ENCODE measurements at places on chromosomes 1 and 21.
A peak's percentile ranks its signal among the peaks of the same experiment; 100 is the strongest.

DNA sequence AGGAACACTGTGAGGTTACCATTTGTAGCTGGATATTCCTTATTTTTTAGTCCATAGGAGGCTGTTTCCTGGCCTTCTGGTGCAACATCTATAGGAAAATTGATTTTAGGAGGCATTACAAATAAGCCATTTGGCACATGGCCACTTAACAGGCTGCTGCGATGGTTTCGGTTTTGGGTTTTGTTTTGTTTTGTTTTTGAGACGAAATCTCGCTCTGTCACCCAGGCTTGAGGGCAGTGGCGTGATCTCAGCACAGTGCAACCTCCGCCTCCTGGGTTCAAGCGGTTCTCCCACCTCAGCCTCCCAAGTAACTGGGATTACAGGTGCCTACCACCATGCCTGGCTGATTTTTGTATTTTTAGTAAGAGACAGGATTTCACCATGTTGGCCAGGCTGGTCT, 20.1 kb upstream of the LRRC8D start:
- no peak for DNase-seq

DNA sequence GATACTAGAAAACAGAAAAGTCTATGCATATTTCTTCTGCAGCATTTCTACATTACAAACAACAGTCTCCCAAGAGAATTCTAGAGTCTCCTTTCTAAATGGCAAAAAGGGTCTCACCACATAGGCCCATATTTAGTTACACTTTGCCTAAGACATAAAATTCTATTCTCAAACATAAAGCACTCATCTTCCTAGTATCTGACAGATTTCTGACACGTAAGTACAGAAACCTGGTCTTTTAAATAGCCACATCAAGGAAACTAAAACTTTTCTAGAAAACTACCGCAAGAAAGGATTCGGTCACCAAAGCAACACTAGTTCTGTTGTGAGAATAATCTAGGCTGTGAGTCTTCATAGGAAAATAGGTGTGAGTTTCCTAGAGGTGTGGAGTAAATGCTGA, 33.6 kb upstream of the CTSK start:
- DNase-seq = no peak

DNA sequence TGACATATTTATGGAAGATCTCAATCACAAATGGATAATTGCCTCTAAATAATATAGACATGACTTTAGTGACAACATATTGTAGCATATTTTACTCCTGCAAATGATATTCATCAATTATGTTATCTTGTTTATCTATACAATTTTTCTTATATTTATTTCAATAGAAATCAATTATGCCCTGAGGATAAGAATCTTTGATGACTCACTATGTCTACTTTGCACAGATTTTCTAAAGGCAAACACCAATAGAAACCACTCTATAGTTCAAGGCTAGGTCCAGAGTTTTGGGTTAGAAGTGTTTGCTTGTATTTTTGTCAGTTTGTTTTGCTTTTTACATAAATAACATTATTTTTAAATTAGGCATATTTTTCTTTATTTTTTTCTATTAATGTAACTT, 879.0 kb downstream of the LTN1 start:
- DNase-seq = no peak

GRCh38 chr1:79777481-79778219, 771.1 kb upstream of the ADGRL4 start:
- no peak for DNase-seq

- no peak for DNase-seq
Measured at GRCh38 chr1:231626951-231627614, 493 bp downstream of the DISC1 start.

DNA sequence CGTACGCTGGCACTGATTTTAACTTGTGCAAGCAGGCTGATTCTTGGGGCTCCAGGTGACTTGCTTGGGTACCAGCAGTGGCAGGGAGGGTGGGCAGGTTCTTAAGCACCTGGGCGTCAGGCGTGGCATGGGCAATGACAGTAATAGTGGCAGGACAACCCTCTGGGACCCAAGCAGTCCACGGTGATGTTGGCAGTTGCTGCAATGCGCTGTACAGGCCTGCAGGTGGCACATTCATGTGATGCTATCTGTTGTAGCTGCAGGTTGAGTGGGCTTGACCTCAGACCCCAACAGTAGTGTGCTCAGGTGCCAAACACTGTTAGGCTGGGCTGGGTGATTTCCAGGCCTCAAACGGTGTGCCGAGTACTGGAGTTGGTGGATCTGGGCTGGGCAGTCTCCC, 10.2 kb upstream of the OR10J4 start:
- DNase-seq = no peak

DNA sequence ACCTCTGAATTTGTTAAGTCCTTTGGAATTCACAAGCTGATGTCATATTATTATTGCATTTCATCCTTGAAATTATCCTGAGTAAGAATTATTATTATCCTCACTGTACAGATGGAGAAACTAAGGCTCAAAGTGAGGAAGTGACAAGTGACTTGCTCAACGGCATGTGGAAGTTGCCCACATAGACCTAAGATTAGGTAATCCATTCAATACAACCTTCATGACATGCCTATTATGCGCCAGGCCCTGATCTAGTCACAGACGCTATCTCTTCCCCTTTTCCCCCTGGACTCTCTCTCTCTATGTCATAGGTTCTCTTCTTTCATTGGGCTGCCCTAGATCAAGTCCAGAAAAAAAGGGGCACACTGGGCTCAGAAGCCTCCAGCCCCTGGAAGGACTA, 84.9 kb upstream of the KCNK2 start:
- DNase-seq = no peak

DNA sequence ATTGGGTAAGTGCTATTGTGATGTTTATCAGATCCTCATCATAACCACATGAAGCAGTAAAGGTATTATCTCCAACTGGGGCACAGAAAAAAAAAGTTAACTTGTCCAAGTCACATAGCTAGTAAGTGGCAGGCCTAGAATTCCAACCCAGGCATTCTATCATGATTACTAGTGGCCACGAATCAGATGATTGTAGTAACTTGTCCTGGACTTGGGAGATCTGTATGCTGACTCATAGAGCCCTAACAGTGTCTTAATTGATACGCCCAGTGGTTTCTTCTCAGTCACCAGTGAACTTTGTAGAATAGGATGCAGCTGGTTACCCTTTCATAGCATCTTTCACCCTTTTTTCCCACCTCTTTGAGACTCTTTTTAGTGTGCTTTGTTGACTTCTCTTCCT, 91.1 kb upstream of the UBE2U start:
- DNase-seq = no peak

GRCh38 chr21:39657091-39657689, 44.5 kb downstream of the B3GALT5 start:
- DNase-seq = no peak

DNA sequence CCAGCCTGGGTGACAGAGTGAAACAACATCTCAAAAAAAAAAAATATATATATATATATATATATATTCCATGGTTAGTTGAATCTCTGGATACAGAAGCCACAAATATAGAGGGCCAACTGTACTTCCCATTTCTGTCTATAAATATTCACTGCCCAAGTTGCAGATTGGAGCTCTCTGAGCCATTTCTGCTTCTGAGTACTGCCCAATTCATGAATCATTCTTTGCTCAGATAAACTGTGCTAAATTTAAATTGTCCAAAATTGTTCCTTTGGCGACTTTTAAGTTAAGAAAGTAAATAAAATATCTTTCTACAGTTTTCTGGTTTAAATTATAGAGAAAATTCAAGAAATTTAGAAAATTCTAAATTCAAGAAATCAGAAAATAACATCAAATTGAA, 23.2 kb upstream of the C1orf146 start:
- no peak for DNase-seq

GRCh38 chr1:26478988-26479387, 6.7 kb downstream of the HMGN2 start:
- DNase-seq = no peak

DNA sequence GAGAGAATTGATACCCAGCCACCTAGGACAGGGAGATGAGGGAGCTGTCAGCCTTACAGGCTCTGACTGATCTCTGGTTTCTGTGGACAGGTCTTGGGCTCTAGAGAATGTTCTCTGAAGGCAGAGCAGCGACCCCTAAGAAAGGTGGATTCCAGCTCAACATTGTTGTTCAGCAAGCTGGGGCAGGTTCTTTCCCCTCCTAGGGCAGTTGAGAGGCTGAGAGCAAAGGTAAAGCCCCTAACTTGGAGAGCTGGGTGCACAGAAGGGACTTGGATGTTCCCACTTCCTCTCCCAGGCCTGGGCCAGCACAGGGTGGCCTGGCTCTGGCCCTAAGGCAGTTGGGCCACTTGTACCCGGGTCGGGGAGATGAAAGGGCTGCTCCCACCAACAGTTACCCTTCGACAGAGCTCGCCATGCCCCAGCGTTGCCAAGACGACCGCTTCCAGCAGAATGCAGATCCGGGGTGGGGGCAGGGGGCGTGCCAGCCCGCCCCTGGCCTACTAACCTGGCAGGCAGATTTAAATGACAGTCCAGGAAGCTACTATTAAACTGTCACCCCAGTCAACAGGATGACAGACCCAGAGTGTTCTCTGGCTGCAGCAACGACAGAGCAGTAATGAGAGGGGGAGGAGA, 31.6 kb downstream of the LRP8 start:
- DNase-seq = no peak

- DNase-seq = no peak
Measured at GRCh38 chr1:89927049-89927448, 67.9 kb upstream of the ZNF326 start.

DNA sequence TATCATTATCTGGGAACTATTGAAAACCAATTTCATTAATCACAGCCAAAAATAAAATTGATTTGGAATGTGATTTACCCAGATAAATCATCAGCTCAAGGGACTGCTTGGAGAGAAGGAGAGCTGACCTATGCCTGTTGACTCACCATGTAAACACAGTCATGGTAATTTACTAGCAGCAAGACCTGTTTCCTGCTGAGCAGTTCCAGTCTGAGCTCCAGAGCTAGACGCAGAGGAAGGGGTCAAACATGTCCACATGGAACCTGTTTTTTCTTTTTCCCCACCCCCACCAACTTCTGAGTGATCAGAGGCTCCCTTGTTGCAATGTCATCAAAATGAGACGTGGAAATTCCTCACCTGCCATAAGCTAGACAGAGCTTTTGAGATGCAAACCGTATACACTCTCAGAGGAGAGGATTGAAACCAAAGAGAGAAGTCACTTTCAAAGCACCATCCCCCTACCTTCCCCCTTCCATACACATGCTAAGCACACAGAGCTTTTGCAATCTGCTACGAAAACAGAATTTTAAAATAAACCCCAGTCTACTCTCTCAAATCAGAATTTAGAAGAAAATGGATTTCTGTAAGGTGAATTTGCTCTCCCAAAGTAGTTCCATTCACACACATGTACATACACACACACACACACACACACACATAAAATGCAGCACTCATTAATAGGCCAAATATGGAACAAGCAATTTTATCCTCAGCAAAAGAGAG, 55.9 kb upstream of the PTGFRN start:
- DNase-seq = peak; percentile 31

- peak; percentile 10 for DNase-seq
Measured at GRCh38 chr1:162265983-162266382, 110.7 kb downstream of the SPATA46 start.

GRCh38 chr1:176199707-176200106, 7.4 kb downstream of the COP1 start:
- DNase-seq = no peak

- DNase-seq = no peak
Measured at GRCh38 chr1:227899820-227900449, 47.8 kb downstream of the WNT9A start.

GRCh38 chr1:25771221-25772114, 28.5 kb upstream of the SELENON start:
- DNase-seq = no peak

GRCh38 chr21:38742580-38743260, 63.0 kb upstream of the ETS2 start:
- DNase-seq = no peak

- DNase-seq = no peak
Measured at GRCh38 chr1:11845641-11846335, 1.8 kb downstream of the NPPA start.

DNA sequence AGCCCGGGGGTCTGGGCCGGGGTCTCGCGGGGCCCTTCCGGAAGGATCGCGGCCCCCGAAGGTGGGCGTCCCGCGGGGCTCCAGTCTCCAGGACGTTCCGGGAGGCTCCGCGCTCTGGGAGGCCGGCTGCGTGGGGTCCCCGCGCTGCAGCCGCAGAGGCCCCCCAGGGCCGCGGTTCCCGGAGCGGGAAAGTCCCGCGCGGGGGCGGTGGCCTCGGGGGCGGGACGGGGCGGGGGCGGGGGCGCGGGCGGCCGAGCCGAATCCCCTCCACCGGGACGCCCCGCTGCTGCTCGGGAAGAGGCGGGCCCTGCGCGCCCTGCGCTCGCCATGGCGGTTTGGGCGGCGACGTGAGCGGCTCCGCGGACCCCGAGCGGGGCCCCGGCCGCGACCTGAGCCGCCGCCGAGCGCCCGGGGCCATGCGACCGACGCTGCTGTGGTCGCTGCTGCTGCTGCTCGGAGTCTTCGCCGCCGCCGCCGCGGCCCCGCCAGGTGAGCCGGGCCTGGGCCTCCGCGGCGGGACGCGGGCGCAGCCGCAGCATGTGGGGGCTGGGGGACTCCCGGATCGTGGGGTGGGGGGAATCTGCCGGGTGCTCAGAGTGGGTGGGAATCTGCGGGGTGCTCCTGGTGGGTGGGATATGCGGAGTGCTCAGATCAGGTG, at the start of gene IFNGR2:
Gene IFNGR2, plus strand, starts transcription at position 286 of the 658 bp plus-strand sequence. Its CDS starts 131 bp downstream, at position 417.
- no peak for DNase-seq

- no peak for DNase-seq
Measured at GRCh38 chr1:175193527-175193910, 943 bp upstream of the KIAA0040 start.

DNA sequence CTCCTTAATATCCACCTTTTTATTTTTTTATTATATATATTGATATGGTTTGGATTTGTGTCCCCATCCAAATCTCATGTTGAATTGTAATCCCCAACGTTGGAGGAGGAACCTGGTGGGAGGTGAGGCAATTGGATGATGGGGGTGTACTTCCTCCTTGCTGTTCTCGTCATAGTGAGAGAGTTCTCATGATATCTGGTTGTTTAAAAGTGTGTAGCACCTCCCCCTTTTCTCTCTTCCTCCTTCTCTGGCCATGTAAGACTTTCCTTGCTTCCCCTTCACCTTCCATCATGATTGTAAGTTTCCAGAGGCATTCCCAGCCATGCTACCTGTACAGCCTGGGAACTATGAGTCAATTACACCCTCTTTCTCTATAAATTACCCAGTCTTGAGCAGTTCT, 22.7 kb upstream of the CCSAP start:
- no peak for DNase-seq

DNA sequence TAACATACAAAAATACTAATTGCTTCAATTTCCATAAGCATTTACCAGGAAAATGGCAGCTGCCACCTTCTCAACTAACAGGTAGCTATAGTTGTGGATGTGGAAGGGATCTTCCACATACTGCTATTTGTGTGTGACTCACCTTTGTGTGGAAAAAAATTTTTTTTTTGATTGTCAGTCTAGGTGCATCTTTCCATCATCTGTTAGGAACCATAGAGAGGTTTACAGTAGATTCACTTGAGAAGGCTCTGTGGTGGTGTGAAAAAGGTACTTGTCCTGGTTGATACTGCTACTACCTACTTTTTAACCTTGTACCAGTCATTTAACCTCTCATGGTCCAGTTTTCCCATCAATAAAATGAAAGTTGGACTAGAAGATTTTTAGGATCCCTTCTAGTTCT, 12.9 kb downstream of the DDX20 start:
- no peak for DNase-seq

GRCh38 chr1:218573925-218574324, 228.8 kb downstream of the TGFB2 start:
- DNase-seq = no peak

Data from NK-92 treated with Interleukin-12 subunit alpha and Interleukin-12 subunit beta, amount 100 ng/mL, for 24 hours (cell line).